ENCODE measurements at places on chromosomes 7 and 10.

GRCh38 chr7:101563943-101564777 is 64.9 kb downstream of the MYL10 start:
- no peak for DNase-seq

DNA sequence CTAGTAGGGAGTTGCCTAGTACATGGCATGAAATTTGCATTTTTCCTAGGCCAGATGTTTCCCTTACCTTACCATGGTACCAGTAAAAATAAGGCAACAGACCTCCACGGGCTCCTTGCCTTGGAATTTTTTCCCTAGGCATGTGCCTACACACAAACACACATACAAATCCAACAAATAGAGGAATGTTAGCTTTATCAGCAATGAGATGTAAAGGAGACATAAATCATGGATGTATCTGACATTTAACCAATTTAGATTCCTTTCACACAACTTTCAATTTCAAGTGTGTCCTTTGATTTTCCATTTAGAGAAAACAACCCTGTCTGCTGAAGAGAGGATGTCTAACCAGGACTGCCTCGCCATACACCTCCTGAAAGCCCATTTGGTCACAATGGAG is 209.7 kb upstream of the SP4 start:
- no peak for DNase-seq

DNA sequence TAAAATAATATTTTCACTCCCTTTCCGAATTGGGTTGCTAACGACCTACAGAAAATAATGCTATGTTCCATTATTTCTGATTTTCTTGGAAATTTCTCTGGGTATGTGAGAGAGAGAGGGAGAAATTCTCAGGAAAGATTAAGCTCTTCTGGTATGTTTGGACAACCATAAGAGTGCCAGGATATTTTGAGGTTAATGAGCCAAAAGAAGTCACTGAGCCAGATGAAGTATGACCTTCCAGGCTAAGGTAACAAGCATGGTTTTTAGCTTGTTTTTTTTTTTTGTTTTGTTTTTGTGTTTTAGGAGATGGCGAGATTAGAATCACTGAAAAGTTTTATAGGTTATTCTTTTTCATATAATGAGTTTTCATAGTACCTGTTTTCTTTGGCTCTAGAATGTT is 171.0 kb upstream of the FOXP2 start:
- no peak for DNase-seq

DNA sequence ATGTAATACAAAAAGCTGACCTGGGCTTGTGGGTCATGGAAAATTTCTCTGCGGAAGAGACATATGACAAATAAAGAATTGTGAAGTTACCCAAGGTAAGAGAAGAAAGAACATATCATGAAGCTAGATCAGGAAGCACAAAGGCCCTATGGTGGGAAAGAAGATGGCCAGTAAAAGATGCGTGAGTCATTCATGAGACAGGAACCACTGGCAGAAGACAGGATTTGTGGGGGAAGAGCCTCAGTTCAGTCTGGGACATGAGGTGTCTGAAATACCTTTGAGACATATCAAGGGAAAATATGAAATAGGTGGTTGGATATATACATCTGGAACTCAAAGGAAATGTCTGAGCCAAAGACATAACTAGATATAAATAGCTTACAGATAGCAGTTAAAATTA is 27.7 kb upstream of the AMPH start:
- no peak for DNase-seq

Measured in AG04450 (cell line).